Calu3 (cell line): ENCODE measurements at places on chromosomes 6 and 20. TPM values are rescaled to one million over a fixed set of nuclear protein-coding genes. Genes with fewer than 3 reads are reported as not detected.

EPHA7 gene
- 0.17 and 1.6 TPM in 2 replicates for total RNA-seq

TUBB2A gene
- total RNA-seq, result 16.0 and 17.6 TPM in 2 replicates

DNA sequence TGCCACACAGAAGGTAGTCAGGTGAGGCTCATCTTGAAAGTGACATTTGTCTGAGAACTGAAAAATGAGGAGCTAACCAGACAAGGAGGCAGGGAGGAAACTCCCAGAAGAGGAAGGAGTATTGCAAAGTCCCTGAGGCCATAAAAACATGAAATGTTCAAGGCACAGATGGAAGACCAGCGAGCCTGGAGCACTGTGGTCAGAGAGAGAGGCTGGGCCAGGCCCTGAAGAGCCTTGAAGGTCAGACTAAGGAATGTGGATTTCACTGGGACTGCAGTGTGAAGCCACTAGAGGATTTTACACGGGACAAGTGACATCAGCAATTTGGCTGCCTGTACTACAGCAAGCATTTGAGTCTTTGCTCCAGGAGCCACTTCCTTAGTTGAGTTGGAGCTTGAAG lies 21.1 kb upstream of the TMEM181 start:
- H3K4me1 ChIP-seq, result no peaks in the 10 kb centered on the region
- peaks cover 14% of the 10 kb centered on the region for H3K36me3 ChIP-seq

- peaks cover 7% of the 10 kb centered on the region for H3K36me3 ChIP-seq
- DNase-seq, result no peak
- H3K27me3 ChIP-seq, result no peaks in the 10 kb centered on the region
- H3K4me3 ChIP-seq, result no peak overlapping the region
These were observed 15.9 kb downstream of the PRDM1 start for GRCh38 chr6:106102034-106102433.

GRCh38 chr6:44497807-44498206 lies 110.3 kb downstream of the CDC5L start:
- no peak for DNase-seq
- no peaks in the 10 kb centered on the region for H3K36me3 ChIP-seq
- H3K27ac ChIP-seq, result no peak overlapping the region
- H3K4me1 ChIP-seq, result peaks cover 23% of the 10 kb centered on the region
- no peak overlapping the region for H3K4me3 ChIP-seq
- H3K27me3 ChIP-seq, result peaks cover 18% of the 10 kb centered on the region

GRCh38 chr6:64553249-64553786 lies 917.7 kb downstream of the PHF3 start:
- DNase-seq, result no peak
- H3K27ac ChIP-seq, result no peak overlapping the region
- H3K4me1 ChIP-seq, result no peaks in the 10 kb centered on the region
- no peaks in the 10 kb centered on the region for H3K27me3 ChIP-seq

GRCh38 chr6:12974551-12974950 lies 258.0 kb downstream of the PHACTR1 start:
- H3K4me1 ChIP-seq, result no peaks in the 10 kb centered on the region
- DNase-seq, result no peak
- no peaks in the 10 kb centered on the region for H3K27me3 ChIP-seq
- no peak overlapping the region for H3K4me3 ChIP-seq

- peak overlapping the region; percentile 60 for H3K4me3 ChIP-seq
- peaks cover 28% of the 10 kb centered on the region for H3K4me1 ChIP-seq
- no peaks in the 10 kb centered on the region for H3K27me3 ChIP-seq
- peak overlapping the region; percentile 17 for H3K27ac ChIP-seq
- DNase-seq, result no peak
These were observed 1.8 kb downstream of the TIAM2 start for GRCh38 chr6:154996841-154997311.
